ENCODE measurements at places on chromosomes 11 and 22. TPM values are rescaled to one million over a fixed set of nuclear protein-coding genes. Genes with fewer than 3 reads are reported as not detected.

The ASCL2 gene
- 0.31 TPM for total RNA-seq

The NPAS4 gene
- total RNA-seq = 0.52 TPM

GRCh38 chr11:17735818-17736578 is 1.4 kb downstream of the KCNC1 start:
- H3K27me3 ChIP-seq = peaks cover 49% of the 10 kb centered on the region
- peaks cover 2% of the 10 kb centered on the region for H3K36me3 ChIP-seq
- H3K4me3 ChIP-seq = no peak overlapping the region
- H3K27ac ChIP-seq = no peak overlapping the region
- DNase-seq = no peak

DNA sequence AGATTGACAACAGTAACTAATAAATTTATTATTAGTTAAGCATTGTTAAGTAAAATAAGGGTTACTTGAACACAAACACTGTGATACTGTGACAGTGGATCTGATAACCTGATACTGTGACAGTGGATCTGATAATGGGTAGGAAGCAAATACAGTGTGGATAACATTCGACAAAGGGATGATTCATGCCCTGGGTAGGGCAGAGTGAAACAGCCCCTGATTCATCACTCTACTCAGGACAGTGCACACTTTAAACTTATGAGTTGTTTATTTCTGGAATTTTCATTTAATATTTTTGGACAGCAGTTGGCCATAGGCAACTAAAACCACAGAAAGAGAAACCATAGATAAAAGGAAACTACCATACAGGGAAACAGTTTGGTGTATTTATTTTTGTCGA is 60.8 kb upstream of the CTSC start:
- no peak overlapping the region for H3K27ac ChIP-seq
- DNase-seq = no peak
- peaks cover 13% of the 10 kb centered on the region for H3K36me3 ChIP-seq

DNA sequence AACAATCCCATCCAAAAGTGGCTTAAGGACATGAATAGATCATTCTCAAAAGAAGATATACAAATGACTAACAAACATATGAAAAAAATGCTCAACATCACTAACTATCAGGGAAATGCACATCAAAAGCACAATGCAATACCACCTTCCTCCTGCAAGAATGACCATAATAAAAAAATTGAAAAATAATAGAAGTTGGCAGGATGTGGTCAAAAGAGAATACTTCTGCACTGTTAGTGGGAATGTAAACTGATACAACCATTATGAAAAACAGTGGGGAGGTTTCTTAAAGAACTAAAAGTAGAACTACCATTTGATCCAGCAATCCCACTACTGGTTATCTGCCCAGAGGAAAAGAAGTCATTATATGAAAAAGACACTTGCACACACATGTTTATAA is 77.7 kb upstream of the SC5D start:
- no peak for DNase-seq
- peaks cover 48% of the 10 kb centered on the region for H3K27me3 ChIP-seq
- H3K4me3 ChIP-seq = no peak overlapping the region

- H3K27ac ChIP-seq = no peak overlapping the region
- peaks cover 9% of the 10 kb centered on the region for H3K4me1 ChIP-seq
- H3K27me3 ChIP-seq = no peaks in the 10 kb centered on the region
- no peak for DNase-seq
- peaks cover 20% of the 10 kb centered on the region for H3K36me3 ChIP-seq
- H3K4me3 ChIP-seq = no peak overlapping the region
Observed at GRCh38 chr11:121059605-121060004, 35.7 kb downstream of the TBCEL start.
